Amniotic epithelial cell (primary cell): ENCODE measurements at places on chromosomes 13 and 19.

GRCh38 chr13:36685927-36686326 lies 12.1 kb downstream of the SERTM1 start:
- DNase-seq = peak; percentile 83

DNA sequence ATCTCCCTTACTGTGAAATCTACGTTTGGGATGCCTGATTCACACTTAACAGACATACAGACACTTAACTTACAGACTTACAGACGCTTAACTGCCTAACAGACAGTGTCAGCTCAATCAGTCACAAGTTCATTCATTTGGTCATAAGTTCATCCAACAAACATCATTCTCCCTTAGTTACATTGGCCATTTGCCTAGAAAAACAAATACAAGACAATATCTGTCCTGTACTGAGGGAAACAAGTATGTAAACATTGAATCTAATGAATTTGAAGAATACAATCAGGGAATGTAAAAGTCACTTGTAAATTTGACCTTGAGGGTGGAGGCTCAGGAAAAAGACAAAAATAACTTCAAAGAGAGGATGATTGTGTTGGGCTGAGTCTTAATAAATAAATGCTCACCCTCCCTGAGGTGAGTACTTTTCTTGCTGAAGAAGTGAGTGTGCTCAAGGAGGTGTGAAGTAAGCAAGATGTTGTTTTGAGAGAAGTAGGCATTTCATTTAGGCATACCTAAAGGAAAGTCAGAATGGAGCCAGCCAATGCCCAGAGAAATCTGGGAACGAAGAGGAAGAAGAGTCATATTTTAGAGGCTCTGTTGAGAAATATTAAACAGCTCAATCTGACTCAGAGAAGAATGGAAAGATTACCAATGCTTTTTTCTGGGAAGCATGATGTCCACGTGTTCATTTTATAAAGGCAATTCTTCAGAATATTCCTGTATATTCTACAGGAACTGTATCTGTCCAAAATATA lies 958.4 kb upstream of the SLC10A2 start:
- DNase-seq = peak; percentile 59

- no peak for DNase-seq
Measured at GRCh38 chr19:8206147-8207087, 2.8 kb upstream of the CERS4 start.

DNA sequence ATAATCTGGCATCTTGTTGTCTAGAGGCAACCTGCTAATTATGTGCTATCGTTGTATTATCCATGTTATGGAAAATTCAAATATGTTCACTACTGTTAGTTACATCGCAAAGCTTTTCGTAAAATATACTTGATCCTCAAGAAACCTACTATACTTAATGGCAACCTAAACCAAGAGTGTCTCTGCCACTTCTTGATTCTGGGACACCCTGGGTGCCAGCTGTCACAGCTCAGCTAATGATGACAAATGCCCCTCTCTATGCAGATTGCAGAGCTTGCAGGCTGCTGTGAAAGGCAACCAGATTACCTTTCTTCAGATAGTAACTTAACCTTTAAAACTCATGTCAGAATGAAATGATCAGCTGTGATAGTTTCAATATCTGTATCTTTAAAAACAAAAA lies 8.9 kb upstream of the MAB21L1 start:
- DNase-seq = no peak
